LHCN-M2 (cell line): ENCODE measurements at places on chromosomes 5 and 9. TPM values are rescaled to one million over a fixed set of nuclear protein-coding genes. Genes with fewer than 3 reads are reported as not detected.
A peak's percentile ranks its signal among the peaks of the same experiment; 100 is the strongest.

DNA sequence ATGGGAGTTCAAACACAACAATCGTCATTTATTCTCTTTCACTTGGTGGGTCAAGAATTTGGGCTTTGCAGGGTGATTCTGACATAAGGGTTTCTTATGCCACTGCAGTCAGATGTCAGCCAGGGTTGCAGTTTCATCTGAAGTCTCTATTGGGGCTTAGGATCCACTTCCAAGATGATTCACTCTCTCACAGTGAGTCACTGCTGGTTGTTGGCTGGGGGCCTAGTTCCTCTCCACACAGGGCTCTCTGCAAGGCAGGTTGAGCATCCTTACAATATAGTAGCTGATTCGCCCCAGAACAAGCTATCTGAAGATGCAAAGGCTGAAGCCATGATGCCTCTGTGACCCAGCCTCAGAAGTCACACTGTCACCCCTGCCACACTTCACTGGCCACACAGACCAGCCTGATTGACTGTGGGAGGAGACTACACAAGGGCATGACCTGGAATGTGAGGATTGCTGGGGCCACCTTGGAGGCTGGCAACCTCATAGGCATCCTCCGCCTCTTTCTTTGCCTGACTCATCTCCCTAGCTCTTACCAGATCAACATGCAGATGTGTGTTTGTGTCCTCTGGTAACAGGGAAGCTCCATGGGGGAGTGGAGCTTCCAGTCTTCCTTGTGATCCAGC lies 4.5 kb upstream of the CARD19 start:
- DNase-seq: peak; percentile 66

GRCh38 chr9:124216474-124217176 lies 41.1 kb upstream of the NEK6 start:
- DNase-seq: no peak

GRCh38 chr9:20835377-20836286 lies 151.6 kb downstream of the FOCAD start:
- DNase-seq: peak; percentile 28

- no peak for DNase-seq
Observed at GRCh38 chr5:96312383-96312782, 120.7 kb downstream of the PCSK1 start.

DNA sequence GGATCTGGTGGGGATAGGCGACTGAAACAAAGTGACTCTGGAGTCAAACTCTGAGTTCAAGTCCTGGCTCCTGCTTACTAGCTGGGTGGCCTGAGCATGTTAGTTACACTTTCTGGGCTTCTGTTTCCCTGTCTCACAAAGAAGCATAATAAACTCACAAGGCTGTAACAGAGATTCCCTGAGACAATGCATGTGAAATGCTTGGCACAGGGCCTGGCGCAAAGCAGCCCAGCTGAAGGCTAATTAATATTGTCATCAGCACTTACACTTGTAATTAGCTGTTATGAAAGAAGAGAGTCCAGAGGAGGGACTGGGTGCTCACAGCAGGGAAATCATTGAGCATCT lies 64.1 kb upstream of the SPOCK1 start:
- DNase-seq: no peak

- no peak for DNase-seq
Observed at GRCh38 chr5:161804263-161804662, 43.7 kb upstream of the GABRA1 start.

DNA sequence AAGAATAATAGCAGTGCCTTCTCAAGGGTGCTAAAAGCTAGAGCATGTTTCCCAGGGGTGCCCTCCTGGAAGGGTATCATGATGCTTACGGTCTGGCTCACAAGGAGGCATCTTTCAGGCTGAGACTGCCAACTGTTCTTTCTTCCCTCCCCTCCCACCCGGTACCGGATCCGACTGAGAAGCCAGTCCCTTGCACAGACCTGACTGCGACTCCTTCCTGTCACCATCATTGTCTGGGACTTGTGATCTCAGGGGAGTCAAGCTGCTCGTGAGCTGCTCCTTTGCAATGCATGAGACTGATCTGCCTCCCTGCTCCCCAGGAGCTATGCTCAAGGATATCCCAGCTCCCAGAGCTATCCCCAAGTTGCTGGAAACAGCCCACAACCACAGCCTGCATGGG lies 170.8 kb downstream of the GADD45G start:
- DNase-seq: no peak

GRCh38 chr9:70494221-70494620 lies 79.8 kb upstream of the KLF9 start:
- no peak for DNase-seq

DNA sequence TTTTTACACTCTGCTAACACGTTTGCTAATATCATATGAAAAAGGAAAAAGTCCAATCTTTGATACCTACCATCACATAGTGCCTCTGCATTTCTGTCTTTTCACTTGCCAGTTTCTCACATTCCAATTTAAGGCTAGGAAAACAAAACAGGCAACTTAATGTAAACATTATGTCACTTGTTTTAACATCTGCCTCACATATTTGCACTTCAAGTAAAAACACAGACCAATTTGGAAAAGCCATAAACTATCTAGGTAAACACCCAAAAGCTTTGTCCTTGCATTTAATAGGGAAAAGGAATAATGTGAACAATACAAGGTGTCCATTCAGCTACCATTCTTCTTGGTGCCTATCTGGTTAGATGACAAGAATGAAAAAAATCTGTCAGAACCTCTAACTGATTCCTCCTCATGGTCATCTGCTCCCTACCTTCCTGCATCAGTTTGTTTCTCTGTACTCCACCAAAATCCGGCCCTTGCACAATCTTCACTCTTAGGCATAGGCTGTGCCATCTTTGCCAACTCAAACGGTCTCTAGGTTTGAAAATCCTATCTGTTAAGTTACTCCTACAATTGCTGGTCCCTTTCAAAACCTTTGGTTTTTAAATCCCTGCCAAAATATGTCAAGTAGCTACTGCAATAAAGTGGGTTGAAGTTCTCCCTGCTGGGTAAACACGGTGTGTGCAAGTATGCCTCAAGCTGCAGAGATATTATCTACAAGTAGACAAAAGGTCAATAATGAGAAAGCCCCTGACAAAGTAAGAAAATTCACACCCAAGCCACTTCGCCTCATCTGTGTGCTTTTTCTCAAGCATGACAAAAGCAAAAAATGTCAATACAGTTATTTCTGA lies 3.4 kb downstream of the TLE1 start:
- DNase-seq: peak; percentile 44

GRCh38 chr5:155616779-155617392 lies 603.3 kb downstream of the KIF4B start:
- DNase-seq: no peak

DNA sequence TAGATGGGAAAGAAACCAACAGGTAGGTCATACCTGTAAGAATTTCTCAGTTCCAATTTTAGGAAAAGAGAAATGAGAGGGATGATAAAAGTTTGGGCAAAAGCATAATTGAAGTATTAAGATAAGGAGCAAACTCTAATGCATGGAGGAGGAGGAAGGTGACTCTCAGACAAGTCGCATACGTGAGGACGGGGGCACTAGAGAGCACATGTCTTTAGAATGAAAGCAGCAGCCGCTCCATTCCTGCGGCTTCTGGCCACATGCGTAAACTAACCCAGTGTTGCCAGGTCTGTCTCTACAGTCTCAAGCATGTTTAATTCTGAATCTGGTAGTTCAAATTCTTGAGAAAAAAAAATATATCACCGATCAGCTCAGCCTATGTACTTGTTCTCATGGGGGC lies 371.5 kb upstream of the SLC30A5 start:
- no peak for DNase-seq

DNA sequence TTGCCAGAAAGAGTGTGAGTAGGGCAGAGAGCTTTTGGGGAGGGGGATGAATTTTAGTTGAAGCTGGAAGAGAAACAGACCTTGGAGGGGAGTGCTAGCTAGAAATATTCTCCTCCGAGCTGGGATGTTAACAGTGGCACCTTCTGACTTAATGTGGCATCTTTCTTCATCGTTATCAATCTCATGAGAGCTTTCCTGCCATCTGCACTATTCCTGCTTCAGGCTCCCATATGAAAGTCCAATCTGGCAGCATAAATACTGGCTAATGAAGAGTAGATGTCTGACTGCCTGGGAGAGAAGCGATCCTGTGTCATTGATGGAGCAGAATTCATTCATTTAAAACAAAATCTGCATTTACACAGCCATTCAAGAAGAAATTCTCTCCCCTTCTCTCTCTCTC lies 284.5 kb downstream of the TMEM38B start:
- no peak for DNase-seq

DNA sequence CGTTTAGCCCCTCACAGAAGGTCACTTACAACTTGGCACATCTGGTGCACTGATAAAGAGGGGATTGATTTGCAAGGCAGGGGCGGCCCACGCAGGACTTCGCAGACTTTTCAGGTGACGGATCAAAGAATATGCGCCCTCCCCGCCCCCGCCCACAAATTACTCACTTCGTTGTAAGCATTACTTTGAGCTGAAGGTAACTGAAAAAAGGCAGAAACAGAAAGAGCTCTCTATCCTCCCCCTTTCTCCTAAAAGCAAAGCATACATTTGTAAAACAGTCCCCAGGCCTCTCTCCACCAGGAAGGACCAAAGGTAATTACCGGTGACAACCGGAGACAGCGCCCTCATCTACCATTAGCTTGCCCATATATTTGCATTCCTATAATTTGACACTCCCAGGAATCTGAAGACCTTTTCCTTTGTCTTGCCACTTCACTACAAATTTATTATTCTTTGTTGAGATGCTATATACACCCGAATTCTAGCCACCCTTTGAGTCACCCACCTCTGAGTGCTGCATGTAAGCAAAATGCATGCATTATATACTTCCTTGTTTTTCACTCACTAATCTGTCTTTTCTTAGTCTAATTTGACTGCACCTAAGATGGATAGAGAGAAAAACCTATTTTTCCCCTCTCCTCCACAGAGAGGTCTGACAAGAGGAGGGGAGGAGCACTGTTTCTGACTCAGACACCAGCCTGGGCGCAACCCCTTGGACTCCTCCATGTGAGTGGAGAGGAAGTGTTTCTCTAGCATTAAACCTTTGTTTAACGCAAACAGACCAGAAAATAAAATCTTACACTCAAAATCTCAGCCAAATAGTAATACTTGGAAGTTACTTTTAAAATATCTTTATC lies 74.7 kb upstream of the SPIN1 start:
- DNase-seq: no peak

DNA sequence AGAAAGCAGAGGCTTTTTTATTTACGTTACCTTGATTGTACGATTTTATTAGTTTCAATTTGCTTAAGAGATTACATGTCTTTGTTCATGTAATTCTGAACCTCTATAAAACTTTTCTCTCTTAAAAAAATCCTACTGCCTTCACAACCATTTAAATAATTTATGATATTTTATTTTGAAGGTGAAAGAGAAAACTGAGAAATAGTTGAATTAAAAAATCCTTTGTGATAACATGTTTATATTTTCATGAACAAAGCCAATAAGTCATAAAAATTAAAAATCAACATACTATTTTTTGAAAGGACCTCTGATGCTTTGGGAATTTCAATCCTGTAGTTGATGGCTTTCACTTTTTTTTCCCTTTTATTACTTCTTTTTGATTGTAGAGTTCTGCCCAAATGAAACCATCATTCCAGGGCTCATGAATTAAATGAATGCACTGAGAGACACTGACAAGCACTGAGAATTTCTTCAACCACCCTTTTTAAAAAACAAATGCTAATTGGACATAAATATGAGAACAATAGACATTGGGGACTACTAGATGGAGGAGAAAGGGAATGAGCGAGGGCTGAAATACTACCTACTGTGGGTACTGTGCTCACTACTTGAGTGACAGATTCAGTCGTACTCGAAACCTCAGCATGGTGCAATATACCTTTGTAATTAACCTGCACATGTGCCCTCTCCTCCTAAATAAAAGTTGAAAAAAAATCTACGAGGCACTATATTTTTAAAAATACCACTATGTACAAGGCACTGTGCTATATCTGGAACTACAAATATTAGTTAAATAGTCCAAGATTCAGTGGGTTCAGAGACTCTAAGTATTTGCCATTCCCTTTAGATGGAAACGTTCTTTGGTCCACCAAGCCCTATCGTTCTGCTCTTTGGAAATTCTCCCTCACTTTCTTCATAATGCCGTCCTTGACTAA lies 5.9 kb downstream of the CDKN2A start:
- DNase-seq: no peak

DNA sequence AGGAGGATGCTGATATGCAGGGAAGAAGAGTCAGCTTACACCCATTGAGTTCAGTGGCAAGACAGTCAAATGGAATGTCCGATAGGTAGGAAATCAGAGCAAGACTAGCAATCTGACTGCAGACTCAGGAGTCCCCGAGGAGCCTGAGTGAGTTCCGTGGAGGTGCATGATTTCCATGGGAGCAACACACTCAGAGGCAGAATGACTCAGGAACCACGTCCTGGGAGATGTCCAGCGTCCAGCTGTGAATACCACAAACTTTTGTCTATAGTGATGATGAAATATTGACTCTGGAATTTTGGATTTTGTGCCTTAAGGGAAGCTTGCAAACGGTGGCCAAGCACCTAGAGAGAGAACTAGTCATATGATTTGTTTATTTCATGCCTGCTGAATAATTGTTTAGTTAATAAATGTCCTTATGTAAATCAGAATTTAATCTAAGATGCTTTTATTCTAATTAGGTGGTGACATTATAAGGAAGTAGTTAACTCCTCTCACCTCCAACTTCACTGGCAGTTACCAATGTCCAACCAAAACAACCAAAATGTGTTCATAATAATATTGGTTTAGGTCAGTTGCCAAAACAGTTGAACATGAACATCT lies 100.4 kb downstream of the PDE4D start:
- peak; percentile 91 for DNase-seq

- DNase-seq: peak; percentile 29
Observed at GRCh38 chr5:172322028-172322965, 38.7 kb upstream of the UBTD2 start.

GRCh38 chr9:92952906-92953610 lies 5.7 kb downstream of the FGD3 start:
- DNase-seq: no peak

Gene S100Z
- total RNA-seq: not detected in 2 replicates

Gene SPATA31E1
- not detected in 2 replicates for total RNA-seq

Gene GPRIN1
- total RNA-seq: 11.7 and 16.2 TPM in 2 replicates

Gene ABHD17B
- total RNA-seq: 16.9 and 20.3 TPM in 2 replicates

Gene GOLGA1
- 11.7 and 12.2 TPM in 2 replicates for total RNA-seq

Gene DBH
- total RNA-seq: not detected in 2 replicates

Gene S1PR3
- 3.2 and 3.5 TPM in 2 replicates for total RNA-seq

Gene RASGEF1C
- total RNA-seq: not detected in 2 replicates
